ENCODE measurements at places on chromosomes 2 and 18.

DNA sequence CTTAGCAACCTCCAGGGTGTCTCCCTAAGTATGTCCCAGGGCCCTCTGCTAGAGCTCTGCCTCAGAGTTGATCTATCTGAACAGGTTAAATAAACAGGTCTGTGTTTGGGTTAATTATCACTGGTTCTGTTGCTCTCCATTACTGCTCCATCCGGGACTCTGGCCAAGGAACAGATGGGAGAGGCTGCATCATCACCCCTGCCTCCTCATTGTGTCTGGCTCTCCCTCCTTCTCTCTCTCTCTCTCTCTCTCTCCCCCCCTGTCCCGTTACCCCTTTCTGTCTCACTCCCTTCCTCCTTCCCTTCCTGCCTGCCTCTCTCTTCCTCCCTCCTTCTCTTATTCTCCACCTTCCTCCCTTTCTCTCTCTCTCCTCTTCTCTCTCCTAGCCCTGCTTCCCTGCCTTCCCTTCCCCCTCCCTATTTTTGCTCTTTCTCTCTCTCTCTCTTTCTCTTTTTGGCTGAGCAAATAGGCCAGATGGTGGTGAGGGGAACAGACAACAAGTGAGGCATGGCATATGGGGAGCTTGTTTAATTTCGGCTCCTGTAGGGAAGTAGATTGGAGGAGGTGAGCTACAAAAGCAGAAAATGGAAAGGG, 62.1 kb downstream of the SETBP1 start:
- DNase-seq, result no peak

DNA sequence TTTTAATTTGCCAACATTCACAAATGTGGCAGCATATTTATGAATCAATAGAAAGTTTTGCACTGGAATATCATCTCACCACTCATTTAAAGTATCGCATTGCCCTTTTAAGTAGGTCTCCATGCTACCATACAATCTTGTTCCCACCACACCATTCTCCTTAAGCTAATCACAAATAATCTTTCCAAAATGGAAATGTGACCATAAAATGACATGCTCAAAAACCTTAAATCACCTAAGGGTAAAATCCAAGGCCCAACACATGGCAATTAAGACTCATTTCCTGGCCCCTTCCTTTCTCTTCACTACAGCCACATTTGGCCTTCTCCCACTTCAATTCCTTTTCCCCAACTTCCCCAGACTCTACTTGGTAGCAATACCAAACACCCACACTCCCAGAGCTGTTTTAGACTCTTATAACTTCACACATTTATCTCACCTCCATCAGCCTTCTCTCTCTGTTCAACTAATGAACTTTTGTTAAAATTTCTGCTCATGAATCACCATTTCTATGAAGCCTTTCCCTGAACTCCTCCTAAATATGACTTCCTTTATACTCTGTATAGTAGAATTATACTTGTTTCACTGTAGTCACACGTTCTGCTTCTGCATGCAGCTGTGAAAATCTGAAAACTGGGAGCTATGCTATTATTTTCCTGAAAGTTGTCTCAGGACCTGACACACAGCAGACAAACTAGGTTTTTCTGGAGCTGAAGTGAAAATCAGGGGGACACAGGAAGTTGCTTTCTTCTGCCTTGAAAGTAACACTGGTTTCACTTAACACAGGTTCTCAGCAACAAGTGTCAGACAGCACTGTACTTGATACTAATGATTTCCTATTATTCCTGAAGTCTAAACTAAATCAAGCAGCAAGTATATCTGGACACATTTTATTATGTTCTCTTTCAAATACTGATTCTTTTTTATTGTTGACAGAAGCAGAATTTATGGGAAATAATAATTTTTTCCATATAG, 303.9 kb downstream of the ZEB2 start:
- DNase-seq, result no peak

DNA sequence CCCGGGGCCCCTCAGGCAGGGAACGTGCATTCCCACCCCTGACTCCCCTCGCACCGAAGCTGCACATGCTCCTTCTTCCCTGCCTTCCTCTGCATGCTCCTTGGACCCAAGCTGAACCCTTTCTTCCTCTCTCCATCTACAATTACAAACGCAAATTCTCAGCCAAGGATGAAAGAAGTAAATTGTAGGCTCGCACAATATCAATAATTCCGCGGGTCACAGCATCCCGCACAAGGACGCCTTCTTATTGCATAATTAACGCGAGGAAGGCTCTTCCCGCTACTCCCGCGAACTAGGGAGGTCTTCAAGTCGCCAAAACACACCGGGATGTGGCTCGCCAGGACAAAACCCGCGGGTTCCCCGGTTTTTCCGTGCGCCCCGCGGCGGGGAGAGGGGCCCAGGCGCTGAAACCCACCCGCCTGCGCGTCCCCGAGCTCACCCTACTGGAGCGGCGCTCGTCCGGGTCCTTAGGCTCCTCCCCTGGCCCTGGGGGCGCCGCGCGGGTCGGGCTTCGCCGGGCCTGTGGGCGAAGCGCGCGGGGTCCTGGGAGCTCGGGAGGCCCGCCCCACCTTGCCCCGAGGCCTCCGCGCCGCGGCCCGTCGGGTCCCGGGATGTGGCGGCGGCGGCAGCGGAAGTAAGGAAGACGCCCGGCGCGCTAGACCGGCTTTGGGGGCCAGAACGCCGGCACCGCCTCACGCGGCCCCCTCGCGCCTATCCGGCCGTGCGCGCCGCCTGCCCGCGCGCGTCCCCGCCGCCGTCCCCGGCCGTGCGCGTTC, at the start of gene CHST10:
CHST10 (minus strand) TSS at position 734 of the 776 bp plus-strand sequence. CDS start 10,993 bp downstream, outside the sequence.
- peak; percentile 48 for DNase-seq

DNA sequence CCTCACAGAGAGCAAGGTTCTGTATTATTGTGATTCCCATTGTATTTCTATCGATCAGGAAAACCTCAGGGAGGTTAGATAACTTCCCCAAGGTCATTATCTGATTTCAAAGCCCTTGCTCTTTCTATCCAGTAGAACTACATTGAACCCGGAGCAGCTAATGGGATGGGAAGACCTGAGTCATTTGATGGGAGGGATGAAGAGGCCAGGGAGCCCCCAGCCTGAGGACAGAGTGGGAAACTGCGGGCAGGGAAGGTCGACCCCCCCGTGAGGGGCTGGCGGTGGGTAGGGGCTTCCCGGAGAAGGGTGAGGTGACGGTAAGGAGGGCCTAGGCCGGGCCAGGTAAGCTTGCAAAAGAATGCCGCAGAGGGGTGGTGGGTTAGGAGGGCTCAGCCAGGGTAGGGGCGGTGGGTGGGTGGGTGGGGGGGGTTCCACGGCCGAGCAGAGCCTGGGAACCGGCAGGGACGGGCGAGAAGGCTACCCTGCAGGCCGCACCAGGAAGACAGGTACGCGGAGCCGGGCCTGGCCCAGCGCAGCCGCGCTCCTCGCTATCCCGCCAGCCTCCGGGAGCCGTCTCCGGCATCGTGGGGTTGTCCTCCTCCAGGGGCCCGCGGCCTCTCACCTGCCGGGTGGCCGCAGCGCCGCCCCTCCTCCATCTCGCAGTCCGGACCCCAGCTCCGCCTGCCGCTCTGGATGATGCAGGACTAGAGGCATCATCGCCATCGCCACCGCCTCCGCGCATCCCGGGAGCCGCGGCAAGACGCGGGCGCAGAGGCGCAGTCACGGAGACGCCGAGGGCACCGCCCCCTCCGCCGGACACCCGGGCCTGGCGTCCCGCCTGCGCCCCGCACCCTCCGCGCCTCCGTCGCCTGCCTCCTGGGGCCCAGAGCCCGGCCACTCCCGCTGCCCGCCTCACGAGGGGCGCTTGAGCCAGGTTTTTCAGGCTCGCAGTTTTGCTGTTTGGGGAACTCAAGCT, at the start of gene GPR75:
GPR75 (minus strand) TSS at position 762 of the 976 bp plus-strand sequence. CDS start 5,211 bp downstream, outside the sequence.
- DNase-seq, result no peak
